ENCODE measurements at places on chromosomes 12 and 14.

GRCh38 chr12:12350868-12351463, 924 bp upstream of the MANSC1 start:
- no peak for DNase-seq

GRCh38 chr14:24426912-24427536, 2.4 kb downstream of the CBLN3 start:
- no peak for DNase-seq

DNA sequence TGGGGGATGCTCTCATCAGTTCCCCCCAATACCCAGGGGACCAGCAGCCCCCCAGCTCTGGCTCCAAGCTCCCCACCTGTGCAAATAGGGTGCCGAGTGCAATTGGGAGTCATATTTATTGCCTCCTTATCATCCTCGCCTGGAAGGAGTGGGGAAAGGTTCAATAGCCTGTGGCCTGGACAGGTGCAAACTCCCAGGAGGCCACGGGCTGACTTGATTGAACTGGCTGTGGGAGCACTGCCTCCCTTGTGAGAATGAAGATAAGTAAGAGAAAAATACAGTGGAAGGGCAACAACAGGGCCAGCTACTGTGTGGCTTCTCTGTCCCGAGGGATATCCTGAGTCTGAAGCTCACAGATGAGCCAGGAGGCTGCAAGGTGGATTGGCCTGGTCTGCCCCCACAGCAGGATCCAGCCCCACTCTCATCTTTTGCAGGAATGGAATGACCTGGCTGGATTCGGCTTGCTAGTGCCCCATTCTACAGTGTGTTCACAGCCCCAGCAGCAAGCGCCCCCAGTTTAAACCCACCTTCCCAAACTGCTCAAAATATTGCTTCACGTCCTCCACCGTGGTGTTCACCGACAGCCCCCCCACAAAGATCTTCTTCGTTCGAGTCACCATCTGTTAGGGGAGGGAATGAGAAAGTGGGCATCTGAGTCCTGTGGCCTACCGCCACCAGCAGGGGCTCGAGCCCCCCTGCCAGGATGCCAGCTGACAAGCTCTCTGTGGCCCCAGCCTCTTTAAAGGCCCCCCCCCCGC, 6.3 kb downstream of the MSI1 start:
- DNase-seq = no peak

DNA sequence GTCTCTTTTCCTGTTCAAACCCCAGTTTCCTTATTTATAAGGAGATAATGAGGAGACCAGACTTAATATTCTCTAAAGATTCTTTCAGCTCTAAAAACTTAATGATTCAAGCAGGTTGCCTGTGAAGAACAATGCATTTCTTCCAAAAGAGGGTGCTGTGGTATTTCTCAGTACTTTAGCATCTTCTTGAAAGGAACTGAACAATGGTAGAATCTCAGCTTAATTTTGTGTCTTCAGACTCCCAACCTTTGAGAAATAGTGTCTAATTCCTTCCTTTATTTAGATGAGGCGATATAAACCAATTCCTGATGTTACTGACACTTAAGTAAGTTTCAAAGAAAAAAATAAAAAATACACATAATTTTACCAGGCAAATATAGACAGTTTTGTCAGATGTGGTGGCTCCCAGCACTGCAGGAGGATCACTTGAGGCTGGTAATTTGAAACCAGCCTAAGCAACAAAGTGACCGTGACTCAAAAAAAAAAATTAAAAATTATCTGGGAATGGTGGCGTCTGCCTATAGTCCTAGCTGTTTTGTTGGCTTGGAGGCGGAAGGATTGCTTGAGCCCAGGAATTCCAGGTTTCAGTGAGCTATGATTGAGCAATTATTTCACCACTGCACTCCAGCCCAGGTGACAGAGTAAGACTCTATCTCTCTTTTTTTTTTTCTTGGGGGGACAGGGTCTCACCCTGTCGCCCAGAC, 76.9 kb upstream of the PSMA6 start:
- no peak for DNase-seq

DNA sequence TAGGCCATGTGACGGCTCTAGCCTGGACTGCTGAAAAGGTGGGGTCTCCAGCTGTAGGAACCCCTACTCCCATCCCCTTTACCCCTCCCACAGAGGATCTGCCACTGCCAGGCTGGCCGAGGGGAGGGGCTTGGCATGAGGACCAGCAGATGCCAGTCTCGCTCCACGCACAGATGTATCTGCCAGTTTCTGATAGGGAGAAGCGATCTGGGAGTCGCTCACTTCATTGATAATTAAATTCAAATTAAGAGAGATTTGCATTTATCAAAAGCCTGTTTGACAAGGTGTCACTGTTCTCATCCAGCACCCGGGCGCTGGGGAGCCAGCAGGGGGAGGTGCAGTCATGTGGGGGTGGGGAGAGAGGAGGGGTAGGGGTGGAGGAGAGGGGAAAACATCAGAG, 217.6 kb upstream of the MYL2 start:
- DNase-seq = no peak

- peak; percentile 24 for DNase-seq
These were observed 1168.4 kb downstream of the TMEM121 start for GRCh38 chr14:106694638-106695393.

DNA sequence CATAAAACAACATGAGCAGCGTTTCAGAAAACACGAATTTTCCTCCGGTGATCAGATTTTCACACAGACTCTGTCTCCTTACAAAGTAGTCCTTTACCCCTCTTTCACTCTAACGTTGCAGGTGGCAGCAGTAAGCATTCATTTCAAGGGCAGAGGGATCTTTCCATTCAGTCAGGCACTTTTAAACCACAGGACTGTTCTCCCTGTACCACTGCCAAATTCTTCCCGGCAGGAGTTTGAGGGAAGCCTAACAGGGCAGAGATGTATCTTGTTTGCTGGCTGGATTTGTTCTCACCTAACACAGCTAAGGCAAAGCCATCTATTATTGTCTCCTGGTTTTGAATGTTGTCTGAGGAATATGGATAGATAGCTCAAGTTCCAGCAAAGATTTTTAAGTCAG, 1187.3 kb upstream of the SEL1L start:
- DNase-seq = no peak

DNA sequence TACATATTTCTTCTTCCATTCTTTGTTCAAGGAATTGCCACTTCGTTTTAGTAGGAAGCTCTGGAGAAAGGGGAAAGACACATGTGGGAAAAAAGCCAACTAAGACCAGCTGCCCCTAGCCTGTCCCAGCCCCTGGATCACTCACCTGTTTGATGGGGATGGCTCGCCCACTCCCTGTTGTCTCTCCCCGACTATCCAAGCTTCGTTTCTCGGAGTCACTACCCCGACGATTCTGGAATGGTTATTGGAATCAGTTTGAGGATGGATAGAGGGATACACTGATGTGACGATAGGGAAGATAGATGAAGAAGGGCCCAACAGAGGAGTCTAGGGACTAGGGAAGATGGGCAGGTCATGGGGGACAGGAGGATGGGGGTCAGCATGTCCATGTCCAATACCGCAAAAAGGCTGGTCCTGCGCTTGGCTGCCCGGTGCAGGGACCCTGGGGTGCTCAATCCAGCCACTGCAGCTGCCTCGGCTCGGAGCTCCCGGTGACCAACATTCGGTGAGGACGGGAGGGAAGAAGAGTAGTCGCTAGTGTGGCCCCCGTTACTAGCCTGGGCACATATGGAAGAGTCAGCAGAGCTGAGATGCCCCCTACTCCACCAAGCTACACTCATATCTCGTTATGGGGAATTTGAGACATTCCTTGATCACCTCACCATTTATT, 7.0 kb downstream of the AGAP2 start:
- DNase-seq = no peak

GRCh38 chr12:646442-647384, 16.5 kb downstream of the NINJ2 start:
- DNase-seq = no peak

DNA sequence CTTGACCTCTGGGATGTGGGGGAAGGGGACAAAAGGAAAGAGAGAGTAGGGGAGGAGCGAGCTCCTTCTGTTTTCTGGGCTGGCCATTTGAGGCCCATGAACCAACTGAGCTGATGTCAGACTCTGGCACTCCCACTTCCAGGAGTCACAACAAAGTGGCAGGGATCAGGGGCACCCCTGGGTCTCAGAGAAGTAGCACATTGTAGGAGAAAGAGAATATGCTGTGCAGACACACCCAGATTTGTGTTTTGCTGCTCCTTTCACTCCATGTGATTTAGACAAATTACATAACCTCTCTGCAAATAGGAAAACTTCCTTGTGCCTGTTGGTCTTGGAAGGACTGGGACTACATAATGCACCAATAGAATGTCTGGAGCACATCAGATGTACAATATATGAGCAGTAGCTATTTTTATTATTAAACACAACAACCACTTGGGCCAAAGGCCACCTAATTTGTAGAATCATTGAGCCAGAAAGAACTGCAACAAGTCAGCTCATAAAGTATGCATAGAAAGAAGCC, 265.5 kb downstream of the ZFP36L1 start:
- no peak for DNase-seq

GRCh38 chr14:66445936-66446335, 40.2 kb upstream of the CCDC196 start:
- no peak for DNase-seq

- no peak for DNase-seq
These were observed 16.0 kb downstream of the FNTB start for GRCh38 chr14:65002586-65003210.

- no peak for DNase-seq
These were observed 119.0 kb upstream of the ATP2B1 start for GRCh38 chr12:89827592-89827991.

DNA sequence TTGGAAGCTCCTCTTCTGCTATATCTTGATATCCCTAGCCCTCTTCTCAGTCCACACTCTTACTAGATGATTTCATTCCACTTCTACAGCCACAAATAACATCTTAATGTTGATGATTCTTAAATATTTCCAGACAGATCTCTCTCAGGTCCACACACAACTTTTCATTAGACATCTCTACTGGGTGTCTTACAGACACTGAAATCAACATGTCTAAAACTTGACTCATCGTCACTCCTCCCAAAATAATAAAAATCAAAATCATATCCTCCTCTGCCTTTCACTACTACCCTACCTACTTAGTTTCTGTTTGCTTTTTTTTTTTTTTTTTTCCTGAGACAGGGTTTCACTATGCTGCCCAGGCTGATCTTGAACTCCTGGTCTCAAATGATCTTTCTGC, 11.9 kb downstream of the PRDM4 start:
- no peak for DNase-seq

DNA sequence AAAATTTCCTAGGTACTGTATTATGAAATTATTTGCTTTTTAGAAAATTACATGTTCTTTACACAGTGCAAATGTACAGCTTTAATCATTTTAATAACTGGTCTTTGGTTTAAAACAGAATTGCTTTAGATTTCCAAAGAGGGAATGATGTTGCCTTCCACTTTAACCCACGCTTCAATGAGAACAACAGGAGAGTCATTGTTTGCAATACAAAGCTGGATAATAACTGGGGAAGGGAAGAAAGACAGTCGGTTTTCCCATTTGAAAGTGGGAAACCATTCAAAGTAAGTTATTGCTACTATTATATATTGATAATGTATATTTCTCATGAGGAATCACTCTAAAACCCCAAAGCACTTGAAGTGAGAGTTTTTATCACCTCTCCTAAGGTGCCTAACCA, 13.4 kb downstream of the LGALS3 start:
- DNase-seq = no peak

DNA sequence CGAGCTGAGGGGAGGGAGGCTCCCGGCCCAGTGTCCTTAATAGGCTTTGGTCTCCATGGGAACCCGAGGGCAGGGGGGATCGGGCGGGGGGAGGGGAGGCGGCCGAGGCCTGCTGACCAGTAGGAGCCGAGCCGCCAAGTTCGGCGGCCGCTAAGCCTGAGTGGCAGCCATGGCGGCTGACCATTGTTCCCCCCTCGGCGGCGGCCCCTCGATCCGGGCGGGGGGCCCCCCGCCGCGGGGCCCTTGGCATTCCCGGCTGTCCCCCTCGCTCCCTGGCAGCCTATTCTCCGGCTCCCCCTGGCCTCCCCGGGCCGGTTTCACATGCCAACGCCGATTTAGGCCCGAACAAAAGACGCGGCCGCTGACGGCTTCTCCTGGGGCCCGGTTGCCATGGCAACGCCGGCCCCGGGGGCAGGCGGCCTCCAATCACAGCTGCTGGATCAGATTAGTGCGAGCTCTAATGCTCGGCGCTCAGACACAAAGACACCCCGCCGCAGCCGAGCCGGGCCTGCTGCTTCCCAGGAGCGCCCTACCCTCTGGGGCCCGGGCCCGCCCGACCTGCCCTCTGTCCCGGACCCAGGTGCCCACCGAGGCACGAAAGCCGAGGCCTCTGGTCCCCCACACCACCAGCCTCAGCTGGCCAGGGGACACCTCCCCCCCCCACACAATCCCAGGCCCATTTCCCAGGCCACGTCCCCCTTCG, 7.3 kb downstream of the MSI1 start:
- no peak for DNase-seq

DNA sequence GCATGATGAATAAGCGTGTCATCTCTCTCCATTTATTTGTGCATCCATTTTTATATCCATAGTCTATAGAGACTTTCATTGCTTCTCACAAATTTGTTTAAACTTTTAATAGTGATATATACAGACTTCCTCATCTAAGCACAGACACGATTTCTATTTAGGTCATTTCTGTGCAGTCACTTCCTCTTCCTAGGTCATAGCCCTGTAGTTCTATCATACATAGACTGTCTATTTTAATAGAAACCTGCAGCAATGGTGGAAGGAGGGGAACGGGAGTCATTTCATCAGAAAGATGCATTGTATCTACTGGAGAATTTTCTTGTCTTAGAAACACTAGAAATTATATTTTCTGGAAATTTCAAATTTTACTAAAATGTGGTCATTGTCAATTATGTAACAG, 133.4 kb upstream of the FGD4 start:
- DNase-seq = no peak

All from stimulated activated CD4-positive, alpha-beta T cell treated with anti-CD3 and anti-CD28 coated beads, TNF-alpha, amount 100 ng/mL, for 1 hour (primary cell).